HCT116 (cell line): ENCODE measurements at places on chromosomes 2 and 18. TPM values are rescaled to one million over a fixed set of nuclear protein-coding genes. Genes with fewer than 3 reads are reported as not detected.

The COL4A4 gene
- total RNA-seq = 5.9 TPM

GRCh38 chr2:166337932-166338331 lies 37.8 kb downstream of the SCN9A start:
- DNase-seq = no peak

- no peak for DNase-seq
Measured at GRCh38 chr2:128978212-128978611, 659.5 kb upstream of the HS6ST1 start.

DNA sequence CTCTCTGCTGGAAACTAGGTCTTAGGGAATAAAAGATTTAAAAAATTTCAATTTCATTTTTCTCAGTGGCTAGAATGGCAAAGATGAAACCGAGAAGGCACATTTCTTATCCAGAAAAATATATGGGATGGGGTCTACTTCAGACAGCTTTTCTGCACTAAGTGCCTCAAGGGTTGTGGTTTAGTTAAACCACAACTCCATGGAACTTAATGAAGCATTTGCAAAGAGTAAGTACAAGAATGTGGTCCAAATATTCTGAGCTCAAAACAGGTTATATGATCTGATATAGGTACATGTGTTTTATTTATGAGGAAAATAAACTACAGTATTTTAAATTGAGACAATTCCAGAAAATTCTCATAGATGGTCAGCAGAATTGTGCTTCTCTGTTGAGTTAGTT lies 101.8 kb upstream of the FZD5 start:
- no peak for DNase-seq

DNA sequence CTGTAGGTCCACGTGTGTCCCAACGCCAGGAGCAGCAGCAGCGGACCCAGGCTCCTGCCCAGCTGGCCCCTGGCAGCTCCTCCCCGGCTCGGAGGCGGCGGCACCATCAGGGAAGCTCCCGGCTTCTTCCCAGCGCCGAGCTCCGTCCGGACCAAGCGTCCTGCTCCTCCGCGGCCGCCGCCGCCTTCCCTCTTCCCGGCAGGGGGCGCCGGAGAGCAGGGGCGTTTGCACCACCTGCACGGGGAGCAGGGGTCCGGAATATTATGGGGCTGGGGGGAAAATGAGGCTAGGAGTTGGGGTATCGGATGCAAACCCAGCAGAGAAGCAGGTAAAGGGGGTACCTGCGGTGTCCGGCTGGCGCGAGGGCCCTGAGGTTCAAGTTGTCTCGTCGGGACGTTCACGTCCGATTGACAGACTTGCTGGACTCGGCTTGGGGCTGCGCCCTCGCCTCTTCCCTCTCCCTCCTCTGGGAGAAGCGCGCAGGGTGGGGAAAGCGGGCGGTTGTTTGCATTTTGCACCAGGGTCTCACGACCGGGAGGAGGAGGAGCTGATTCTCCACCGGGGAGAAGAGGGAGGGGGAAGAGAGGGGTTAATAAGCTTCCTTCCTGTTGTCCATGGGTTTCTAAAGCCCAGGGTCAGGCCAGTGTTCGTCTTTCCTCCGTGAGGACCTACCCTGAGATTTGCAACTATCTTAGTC lies at the start of gene CCBE1:
Gene CCBE1 (minus strand): TSS at position 188 of the 697 bp plus-strand sequence.
- DNase-seq = peak; percentile 29

- no peak for DNase-seq
Measured at GRCh38 chr2:25964891-25965290, 17.4 kb downstream of the KIF3C start.

DNA sequence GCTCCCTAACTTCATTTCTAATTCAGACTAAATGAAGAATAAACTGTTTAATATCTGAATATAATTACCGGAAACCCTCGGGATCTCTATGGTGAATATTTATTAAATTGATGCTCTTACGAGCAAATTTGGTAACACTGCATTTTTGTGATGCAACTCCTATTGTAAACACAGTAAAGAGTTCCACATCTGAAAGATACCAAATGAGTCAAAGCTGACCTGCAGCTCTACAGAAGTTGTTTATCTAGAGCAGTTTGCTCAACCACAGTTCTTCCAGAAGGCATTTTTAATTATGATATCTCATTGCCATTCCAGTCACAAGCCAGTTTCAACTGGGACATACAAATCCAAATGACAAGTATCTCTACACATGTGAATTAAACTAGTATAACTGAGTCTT lies 129.7 kb downstream of the PKP4 start:
- DNase-seq = no peak
